Daoy (cell line): ENCODE measurements at places on chromosomes 3 and 15. TPM values are rescaled to one million over a fixed set of nuclear protein-coding genes. Genes with fewer than 3 reads are reported as not detected.

Gene KLHL25
- total RNA-seq, result 2.8 and 4.1 TPM in 2 replicates

DNA sequence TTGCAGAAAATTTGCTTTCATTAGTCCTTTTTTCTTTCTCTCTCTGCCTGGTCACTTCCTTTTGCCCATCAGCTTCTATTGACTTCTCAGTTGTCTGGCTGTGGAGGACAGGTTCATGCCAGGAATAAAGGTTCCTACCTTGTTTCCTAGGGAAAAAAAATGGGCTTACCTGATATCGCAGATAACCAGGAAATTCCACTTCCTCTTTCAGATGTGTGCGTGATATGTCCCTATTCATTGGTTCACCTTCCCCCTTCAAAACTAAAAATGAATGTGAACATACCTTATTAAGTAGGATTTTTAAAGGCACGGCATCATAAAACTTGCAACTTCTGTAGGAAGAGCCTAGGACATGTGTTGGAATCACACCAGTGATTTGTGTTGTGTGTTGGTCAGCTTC is 120.0 kb upstream of the FGF7 start:
- no peak for DNase-seq

Gene ARL14
- 1.7 and 4.5 TPM in 2 replicates for total RNA-seq

Gene MAGEL2
- total RNA-seq, result 0.74 and 0.77 TPM in 2 replicates

Gene CAMK2N2
- total RNA-seq, result 0.11 and 0.95 TPM in 2 replicates

Gene TMEM212
- not detected in 2 replicates for total RNA-seq

DNA sequence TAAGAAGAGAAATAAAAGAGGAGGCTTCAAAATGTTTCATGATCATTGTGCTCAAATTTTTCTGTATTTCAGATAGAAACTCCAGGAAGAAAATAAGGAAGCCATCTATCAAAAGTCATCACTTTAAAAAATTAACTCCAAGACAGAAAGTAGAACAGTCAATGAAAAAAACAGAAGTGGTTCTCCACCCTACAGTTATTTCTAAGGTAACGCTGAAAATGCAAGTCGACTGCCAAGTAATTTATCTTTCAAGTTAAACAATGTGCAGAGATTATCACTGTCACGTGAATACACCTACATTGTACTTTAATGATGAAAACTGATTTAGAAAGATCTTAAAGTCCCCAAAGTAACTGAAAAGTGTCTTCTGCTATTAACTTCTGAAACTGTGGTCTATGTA is 78.5 kb upstream of the SNRPA1 start:
- DNase-seq, result no peak

DNA sequence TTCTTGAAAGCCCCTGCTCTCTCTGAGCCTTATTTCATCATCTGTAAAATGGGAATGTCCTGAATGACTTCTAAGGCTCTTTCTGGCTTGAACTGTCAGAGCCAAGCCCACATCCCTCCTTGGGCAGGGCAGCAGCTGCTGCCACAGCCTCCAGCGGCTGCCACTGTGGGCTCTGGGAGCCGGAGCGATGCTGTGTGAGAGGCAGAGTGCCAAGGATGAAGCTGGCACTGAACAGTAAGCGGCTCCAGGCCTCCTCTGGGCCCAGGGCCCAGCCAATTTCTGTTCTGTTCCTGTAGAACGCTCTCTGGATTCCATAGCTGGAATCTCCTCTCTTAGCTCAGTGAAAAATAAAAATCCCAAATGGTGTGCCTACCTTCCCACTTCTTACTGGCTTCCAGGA is 4.4 kb downstream of the CPLX3 start:
- DNase-seq, result no peak

GRCh38 chr15:27077790-27078189 is 106.8 kb downstream of the GABRG3 start:
- no peak for DNase-seq

- peak; percentile 70 for DNase-seq
These were observed 2.1 kb downstream of the RPP25 start for GRCh38 chr15:74954515-74954914.

DNA sequence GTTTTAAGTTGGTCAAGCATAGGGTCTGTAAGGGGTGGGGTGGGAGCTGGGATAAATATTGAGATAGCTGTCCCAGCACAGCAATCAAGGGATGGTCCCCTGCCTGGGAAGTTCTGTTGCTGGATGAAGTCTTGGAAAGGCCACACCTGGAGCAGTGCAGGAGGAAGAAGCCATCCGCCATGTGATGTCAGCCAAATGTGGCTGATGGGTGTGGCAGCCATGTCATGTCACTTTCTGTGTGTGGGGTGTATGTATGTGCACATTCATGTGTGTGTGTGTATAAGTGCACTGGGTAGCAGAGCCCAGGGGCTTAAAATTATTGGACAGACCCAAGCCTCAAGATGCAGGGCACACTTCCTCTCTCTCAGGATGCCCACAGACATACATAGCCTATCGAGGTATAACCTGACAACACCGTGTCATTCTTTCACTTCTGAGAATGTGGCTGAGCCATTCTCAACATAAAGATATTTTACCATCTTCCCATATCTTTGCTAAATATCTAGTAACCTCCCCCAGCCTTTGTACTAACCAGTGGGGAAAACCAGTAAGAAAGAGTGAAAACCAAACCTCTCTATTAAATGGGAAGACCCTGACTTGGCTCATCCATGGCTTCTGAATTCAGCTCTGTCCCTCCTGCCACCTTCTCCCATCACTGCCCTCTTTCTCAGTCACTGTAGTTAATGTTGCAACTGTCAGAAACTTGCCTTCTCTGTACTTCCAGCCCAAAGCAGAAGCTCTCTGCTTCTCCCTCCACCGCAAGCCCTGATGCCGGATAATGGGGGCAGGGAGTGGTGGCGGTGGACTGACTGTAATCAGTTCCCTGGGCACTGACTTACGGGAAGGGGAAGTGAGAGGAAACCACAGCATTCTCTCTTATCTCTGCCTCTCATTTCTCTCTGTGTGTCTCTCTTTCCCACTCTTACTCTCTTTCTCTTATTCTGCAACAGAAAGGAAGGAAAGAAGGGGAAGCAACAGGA is 11.2 kb downstream of the TNFSF10 start:
- DNase-seq, result peak; percentile 68

GRCh38 chr3:70558956-70559355 is 246.5 kb upstream of the MDFIC2 start:
- DNase-seq, result no peak

- no peak for DNase-seq
These were observed 234.4 kb downstream of the OCA2 start for GRCh38 chr15:27864719-27865118.

Gene PLSCR2
- total RNA-seq, result not detected in 2 replicates

DNA sequence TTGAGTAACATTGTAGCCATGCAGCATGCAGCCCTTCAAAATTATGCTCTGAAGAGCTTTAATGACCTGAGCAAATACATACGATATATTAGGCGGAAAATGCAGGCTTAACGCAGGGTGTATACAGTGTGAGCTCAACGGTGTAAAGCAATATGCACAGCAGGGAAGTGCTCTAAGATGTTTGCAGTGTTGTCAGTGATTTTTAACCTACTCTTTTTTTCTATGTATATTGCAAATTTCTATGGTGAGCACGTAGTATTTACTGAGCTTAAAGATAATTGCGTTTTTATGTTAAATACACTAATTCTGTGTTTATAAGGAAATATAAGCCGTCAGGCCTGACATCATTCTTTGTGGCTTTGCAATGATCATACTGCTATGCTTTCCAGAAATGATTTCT is 42.1 kb downstream of the DGKG start:
- DNase-seq, result no peak

DNA sequence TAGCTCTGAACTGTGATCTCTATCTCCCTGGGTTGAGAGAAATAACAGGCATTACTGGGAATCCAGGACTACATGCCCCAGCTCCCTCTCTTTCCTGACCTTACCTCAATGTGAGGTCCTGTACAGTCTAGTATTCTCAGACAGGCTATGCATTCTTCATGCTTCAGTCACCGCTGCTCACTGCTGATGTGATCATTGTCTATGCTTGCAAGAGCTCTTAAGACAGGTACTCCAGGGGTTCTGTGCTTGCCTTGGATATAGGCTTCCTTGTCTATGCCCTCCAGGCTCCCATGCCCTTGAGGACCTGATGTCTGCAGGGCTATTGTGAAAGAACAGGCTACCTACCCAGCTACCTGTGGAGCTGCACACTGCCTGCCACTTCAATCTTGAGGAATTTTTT is 183.6 kb downstream of the MBNL1 start:
- DNase-seq, result no peak

GRCh38 chr3:37862219-37862902 is 681 bp downstream of the CTDSPL start:
- DNase-seq, result peak; percentile 35

GRCh38 chr15:77859491-77860060 is 217.9 kb downstream of the TBC1D2B start:
- no peak for DNase-seq

- no peak for DNase-seq
These were observed 134.3 kb downstream of the EDEM1 start for GRCh38 chr3:5321666-5322340.

DNA sequence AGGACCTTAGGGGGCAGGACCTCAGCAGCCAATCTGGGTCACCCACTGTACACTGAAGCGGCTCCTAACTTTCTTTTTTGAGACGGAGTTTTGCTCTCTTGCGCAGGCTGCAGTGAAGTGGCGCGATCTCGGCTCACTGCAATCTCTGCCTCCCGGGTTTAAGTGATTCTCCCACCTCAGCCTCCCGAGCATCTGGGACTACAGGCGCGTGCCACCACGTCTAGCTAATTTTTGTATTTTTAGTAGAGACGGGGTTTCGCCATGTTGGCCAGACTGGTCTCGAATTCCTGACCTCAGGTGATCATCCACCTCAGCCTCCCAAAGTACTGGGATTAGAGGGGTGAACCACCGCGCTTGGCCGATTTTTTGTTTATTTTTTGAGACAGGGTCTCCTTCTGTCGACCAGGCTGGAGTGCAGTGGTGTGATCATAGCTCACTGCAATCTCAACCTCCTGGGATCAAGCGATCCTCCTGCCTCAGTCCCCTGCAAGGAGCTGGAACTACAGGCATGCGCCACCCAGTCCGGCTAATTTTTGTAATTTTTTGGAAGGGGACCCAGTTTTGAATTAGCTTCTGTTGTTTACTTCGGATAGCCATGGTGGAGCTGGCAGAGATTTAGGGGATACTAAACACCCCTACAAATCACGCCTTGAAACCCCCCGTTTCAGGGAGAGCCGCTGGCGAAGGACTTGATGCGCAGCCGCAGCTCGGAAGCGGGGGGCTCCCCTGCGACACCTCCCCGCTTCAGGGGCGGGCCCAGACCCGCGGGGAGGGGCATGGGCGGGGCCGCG is 1.5 kb upstream of the CLK3 start:
- no peak for DNase-seq

DNA sequence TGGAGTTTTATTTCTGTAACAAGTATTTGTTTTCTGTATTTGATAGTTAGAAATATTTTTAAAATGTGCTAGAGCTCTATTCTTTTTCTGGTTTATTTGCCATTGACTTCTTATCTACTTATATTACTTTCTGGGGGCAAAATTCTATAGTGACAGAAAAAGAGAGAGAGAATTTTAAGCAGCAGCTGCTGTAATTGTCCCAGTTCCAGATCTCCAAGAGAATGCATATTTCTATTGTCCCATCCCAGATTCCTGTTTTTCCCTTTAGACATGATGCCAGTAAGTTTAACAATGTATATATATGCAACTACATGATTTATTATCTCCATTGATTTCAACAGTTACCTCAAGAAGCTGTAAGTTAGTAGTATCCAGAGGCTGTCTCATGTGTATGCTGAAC is 541.7 kb upstream of the ZNF385D start:
- DNase-seq, result no peak

DNA sequence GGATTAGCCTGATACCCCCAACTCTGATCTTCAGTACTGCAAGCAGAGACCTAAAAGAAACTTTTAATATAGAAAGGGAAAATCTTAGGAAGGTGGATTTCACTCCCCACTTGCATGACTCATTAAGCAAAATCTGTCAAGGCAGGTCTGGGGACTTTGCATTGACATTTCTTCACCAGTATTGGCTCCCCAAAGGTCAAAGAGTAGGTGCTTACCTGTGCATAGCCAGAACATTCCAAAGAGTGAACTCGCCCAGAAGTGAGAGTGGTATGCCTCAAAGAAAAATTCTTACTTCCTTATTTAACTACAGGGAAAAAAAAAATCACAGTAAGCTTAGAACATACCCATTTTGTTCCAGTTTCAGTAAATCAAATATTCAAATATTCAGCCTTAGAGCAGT is 140.9 kb upstream of the TP63 start:
- DNase-seq, result no peak

DNA sequence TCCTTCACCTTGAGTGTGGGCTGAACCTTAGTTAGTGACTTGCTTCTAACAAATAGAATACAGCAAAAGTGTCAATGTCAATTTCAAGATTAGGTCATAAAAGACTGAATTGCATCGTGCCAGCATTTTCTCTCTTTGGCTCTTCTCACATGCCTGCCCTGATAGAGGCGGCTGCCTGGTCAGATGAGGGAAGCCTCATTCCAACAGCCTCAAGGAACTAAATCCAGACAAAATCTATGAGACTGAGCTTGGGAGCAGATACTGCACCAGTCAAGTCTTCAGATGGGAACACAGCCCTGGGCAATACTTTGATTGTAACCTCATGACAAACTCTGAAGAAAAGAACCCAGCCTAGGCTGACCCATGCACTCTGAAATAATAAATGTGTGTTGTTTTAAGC is 63.5 kb upstream of the MFGE8 start:
- no peak for DNase-seq

- no peak for DNase-seq
These were observed 24.9 kb upstream of the C3orf80 start for GRCh38 chr3:160200353-160200752.

GRCh38 chr3:158109804-158110657 is at the start of gene RSRC1:
RSRC1 (plus strand) TSS chr3:158110089; CDS start chr3:158122105, 12,016 bp downstream.
- peak; percentile 92 for DNase-seq

GRCh38 chr3:30448450-30449289 is 157.7 kb upstream of the TGFBR2 start:
- no peak for DNase-seq

GRCh38 chr3:138434875-138435772 is 708 bp downstream of the ESYT3 start:
- no peak for DNase-seq

DNA sequence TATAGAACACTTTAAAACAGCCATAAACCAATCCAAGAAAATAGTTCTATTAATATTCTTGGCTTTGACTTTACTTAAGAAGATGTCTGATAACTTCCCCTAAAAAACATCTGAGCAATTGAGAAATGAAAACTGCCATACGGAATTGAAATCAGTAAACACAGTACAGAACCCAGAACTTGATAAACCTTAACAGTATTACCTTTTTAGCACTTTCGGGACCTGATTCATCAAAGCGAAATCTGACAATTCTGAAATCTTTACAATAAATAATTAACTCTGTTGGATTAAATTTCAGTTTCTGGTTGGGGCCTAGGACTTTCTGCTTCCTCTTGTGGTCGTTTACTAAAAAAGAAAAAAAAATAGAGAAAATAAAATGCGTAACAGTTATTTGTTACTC is 17.3 kb downstream of the MTMR10 start:
- no peak for DNase-seq

GRCh38 chr15:83365370-83365938 is 81.0 kb upstream of the BNC1 start:
- DNase-seq, result peak; percentile 67

DNA sequence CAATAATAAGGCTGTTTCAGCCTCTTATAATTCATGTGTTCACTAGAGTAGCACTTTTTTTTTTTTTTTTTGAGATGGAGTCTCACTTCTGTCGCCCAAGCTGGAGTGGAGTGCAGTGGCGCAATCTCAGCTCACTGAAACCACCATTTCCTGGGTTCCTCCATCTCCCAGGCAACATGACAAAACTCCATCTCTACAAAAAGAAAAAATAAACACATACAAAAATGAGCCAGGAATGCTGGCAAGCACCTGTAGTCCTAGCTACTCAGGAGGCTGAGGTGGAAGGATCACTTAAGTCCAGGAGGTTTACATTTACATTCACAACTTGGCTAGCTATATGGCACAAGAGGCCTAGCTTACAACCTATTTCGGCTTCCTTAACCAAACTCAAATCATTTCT is 6.8 kb downstream of the USP4 start:
- DNase-seq, result no peak
